ENCODE measurements at places on chromosomes 12 and 14. TPM values are rescaled to one million over a fixed set of nuclear protein-coding genes. Genes with fewer than 3 reads are reported as not detected.

GRCh38 chr12:69610126-69610525 lies 581 bp downstream of the LRRC10 start:
- H3K4me1 ChIP-seq, result no peaks in the 10 kb centered on the region
- H3K36me3 ChIP-seq, result no peaks in the 10 kb centered on the region
- H3K27me3 ChIP-seq, result no peaks in the 10 kb centered on the region

GRCh38 chr12:66934302-66935062 lies 255.6 kb upstream of the GRIP1 start:
- no peak for DNase-seq
- no peaks in the 10 kb centered on the region for H3K27me3 ChIP-seq
- no peak overlapping the region for H3K27ac ChIP-seq
- H3K36me3 ChIP-seq, result no peaks in the 10 kb centered on the region

DNA sequence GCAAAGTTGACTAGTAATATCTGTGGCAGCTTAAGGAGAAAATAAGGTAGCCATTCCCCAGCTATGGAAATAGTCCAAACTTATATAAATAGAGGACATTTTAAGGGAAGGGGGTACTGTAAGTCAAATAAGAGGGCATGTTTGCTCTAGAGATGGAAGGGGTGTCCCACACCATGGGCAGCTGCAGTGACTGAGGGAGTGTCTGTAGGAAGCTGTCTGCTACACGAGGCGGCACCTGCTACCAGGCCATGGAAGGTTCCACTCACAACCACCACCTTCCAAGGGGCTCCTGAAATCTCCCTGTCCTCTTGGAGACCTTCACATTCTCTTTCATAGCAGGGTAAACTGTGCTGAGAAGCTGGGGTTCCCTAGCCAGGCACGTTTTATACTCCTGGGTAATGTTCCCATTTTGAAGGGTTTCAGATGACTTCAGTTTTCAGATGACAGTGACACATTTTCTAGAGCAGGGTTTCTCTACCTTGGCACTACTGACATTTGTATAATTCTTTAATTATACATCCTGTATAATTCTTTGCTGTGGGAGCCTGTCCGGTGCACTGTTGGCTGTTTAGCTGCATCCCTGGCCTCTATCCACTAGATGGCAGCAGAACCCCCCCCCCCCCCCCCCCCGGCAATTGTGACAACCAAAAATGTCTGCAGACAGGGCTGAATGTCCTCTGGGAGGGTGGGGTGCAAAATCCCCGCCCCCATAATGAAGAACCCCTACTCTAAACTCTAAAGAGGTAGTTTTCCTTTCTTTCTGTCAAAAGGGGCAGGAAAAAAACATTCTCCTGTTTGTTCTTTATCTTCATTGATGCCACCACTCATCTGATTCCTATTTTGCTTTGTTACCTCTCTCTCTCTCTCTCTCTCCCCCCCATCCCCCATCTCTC lies 11.6 kb upstream of the SMCO2 start:
- no peaks in the 10 kb centered on the region for H3K4me1 ChIP-seq
- no peaks in the 10 kb centered on the region for H3K27me3 ChIP-seq
- no peak overlapping the region for H3K4me3 ChIP-seq
- H3K36me3 ChIP-seq, result no peaks in the 10 kb centered on the region
- no peak for DNase-seq

GRCh38 chr14:91606851-91607250 lies 96.7 kb upstream of the PPP4R3A start:
- H3K27ac ChIP-seq, result no peak overlapping the region
- DNase-seq, result no peak
- no peaks in the 10 kb centered on the region for H3K27me3 ChIP-seq
- no peaks in the 10 kb centered on the region for H3K36me3 ChIP-seq
- no peak overlapping the region for H3K4me3 ChIP-seq

DNA sequence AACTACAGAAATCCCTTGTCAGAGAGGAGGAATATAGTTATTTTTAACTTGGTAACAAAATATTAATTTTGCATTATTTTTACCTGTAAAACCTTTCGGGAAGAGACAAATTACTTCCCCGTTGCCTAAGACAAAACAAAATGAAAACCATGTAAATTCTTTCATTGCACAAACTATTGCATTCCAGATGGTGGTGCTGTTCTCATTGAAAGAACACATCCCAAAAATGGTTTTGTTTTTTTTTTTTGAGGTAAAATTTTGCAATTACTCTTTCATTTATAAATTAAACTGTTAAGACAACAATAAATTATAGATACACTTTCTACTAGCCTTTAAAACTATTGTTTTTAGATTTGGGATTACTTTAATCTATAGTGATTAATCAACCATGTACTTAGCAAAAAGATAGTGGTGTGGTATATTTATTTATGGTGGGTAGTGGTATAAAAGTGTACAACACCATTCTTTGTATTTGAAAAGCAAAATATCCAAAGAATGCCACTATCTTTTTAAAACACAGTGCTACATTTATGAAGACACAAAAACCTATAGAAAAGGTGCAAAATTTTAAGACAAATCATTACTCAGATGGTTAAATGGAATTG lies 115.5 kb downstream of the SLC38A1 start:
- no peaks in the 10 kb centered on the region for H3K27me3 ChIP-seq
- H3K4me1 ChIP-seq, result no peaks in the 10 kb centered on the region
- no peak for DNase-seq
- no peaks in the 10 kb centered on the region for H3K36me3 ChIP-seq

GRCh38 chr12:23099604-23100003 lies 474.6 kb downstream of the ETNK1 start:
- no peak for DNase-seq
- no peak overlapping the region for H3K27ac ChIP-seq
- no peaks in the 10 kb centered on the region for H3K4me1 ChIP-seq

The GPR162 gene
- total RNA-seq, result 5.4 TPM

The TARBP2 gene
- total RNA-seq, result 56.4 TPM

The SDR9C7 gene
- total RNA-seq, result not detected
